ENCODE measurements at places on chromosomes 12 and 14.

- DNase-seq = no peak
Measured at GRCh38 chr12:47558625-47559345, 147.0 kb downstream of the RPAP3 start.

DNA sequence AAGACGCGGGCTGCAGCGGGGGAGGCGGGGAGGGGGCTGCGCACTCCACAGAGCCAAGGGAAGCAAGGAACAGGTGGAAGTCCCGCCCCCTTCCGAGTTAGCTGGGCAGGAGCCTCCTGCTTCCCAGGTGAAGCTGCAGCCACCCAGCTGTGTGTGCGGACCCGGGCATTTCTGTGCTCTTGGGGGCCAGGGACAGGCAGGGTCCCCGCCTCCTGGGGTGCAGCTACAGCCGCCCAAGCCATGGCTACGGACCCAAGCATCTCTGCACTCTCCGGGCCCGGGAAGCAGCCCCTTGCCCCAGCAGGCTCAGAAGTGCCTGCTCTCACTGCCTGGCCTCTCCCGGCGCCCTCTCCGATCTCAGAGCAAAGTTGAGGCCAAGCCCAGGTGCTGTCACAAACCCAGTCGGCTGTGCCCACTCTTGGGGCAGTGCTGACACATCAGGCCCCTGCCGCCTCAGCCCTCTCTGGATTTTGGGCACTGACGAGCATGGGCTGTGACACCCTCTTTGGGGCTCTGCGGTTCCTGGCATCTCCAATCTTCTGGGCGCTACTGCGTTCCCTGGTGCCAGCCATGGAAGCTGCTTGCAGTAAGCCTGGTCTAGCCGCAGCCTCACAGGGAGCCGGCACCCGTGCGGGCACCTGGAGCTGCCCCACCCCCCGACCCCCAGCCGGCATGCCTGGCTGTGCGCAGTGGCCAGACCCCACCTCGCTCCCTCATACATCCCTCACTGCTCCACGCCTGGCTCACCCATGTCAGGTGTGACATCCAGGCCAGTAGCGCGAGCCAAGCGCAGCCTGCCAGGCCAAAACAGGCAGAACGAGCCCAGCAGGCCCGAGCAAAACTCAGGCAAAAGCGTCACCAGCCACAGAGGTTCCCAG is 8.5 kb upstream of the MGAT4C start:
- DNase-seq = no peak

DNA sequence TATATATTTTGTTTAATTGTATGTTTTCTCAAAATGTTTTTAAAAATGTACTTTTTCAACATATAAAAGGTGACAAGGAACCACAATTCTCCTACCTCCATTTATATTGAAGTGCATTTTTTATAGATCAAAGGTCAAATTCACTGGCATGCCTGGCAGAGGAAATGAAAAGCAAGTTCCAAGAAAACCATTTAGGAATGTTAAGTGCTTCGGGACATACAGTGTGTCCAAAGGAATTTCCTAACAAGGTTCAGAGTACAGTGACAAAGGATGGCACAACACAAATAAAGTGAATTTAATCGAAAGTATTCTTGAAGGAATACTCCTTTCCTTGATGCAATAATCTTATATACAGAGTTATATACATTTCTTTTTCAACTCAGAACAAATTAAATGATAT is 242.3 kb downstream of the CCER1 start:
- no peak for DNase-seq

GRCh38 chr12:47504775-47505446 is 200.9 kb downstream of the RPAP3 start:
- no peak for DNase-seq

- DNase-seq = no peak
Measured at GRCh38 chr12:112577473-112578329, 159.0 kb downstream of the PTPN11 start.

DNA sequence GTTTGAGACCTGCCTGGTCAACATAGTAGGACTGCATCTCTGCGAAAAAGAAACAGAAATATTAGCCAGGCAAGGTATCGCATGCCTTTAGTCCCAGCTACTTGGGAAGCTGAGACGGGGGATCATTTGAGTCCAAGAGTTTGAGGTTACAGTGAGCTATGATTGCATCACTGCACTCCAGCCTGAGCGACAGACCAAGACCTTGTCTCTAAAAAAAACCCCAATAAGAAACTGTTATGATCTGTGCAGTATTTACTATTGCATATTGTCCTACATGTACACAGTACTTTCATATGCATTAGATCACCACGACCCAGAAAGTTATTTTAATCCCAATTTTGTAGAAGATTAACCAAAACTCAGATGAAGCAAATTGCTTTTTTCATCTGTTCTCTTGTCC is 187.5 kb downstream of the PCNX1 start:
- no peak for DNase-seq

- no peak for DNase-seq
Measured at GRCh38 chr12:56953314-56953713, 4.1 kb downstream of the RDH16 start.

GRCh38 chr12:15306605-15307004 is 15.7 kb upstream of the PTPRO start:
- DNase-seq = no peak

All from bone marrow (tissue), 2 donors.